H7 (cell line): ENCODE measurements at places on chromosomes 3 and 15.

- no peak for DNase-seq
Observed at GRCh38 chr3:9119331-9119730, 130.1 kb downstream of the SRGAP3 start.

DNA sequence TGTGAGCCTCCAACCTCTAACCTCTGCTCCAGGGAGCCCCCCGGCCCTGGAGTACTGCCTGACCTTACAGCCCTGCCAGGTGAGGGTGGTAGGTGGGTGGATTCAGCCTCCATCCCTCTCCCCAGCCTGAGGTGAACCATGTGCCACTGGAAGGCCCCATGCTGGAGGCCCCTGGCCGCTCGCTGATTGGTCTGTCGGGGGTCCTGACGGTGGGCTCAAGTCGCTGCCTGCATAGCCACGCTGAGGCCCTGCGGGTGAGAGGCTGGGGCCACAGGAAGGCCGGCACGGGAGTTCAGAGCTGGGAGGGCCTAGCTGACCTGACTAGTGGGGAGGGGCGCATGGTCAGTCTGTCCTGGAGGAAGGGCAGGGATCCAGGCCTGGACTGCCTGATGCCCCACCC is 19.1 kb downstream of the NT5DC2 start:
- no peak for DNase-seq

DNA sequence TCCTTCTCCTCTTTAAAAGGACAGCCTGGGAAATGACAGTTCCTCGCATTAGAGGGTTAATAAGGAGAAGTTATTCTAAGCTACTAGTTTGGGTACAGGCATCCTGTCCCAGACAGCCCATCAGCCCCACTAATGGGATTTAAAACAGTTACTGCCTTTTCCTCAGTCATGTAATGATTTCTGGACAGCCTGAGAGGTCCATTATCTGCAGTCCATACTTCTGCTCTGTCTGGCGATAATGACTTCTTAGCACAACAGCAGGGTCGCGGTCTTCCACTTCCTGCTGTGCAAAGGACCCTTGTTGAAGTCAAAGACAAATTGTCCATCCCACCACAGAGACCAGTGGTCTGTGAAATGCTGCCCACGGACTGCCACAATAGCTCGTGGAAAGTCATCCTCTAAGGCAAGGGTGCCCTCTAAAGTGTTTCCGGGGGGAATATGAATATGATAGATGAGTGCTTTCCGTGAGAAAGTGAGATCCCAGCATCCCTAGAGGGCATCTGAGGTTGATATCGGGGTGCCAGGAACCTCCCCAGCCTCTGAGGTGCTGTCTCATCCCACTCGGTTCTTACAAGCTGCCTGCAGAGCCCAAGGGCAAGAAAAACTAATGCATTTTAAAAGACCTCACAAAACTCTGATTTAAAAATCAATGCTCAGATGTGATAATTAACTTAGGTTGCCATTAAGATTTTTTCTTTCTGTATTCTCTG is 100.7 kb downstream of the SHOX2 start:
- no peak for DNase-seq

DNA sequence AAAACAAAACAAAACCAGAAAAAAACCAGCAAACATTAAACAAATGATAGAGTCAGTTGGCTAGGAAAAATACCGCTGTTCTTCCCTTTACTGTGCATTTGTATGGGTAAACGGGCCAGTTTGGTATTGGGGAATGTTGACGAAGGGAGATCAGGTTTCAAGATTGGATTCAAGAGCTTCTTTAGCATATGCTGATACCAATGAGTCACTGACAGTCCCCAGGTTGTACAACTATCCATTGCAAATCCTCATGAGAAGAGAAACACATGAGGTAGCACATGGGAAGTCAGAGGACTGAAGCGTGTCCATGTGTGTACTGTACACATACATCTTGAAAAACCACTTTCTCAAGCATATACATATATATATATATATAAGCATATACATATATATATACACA is 25.6 kb downstream of the TIGIT start:
- DNase-seq = peak; percentile 52
